ENCODE measurements at places on chromosomes 5 and 9. TPM values are rescaled to one million over a fixed set of nuclear protein-coding genes. Genes with fewer than 3 reads are reported as not detected.

DNA sequence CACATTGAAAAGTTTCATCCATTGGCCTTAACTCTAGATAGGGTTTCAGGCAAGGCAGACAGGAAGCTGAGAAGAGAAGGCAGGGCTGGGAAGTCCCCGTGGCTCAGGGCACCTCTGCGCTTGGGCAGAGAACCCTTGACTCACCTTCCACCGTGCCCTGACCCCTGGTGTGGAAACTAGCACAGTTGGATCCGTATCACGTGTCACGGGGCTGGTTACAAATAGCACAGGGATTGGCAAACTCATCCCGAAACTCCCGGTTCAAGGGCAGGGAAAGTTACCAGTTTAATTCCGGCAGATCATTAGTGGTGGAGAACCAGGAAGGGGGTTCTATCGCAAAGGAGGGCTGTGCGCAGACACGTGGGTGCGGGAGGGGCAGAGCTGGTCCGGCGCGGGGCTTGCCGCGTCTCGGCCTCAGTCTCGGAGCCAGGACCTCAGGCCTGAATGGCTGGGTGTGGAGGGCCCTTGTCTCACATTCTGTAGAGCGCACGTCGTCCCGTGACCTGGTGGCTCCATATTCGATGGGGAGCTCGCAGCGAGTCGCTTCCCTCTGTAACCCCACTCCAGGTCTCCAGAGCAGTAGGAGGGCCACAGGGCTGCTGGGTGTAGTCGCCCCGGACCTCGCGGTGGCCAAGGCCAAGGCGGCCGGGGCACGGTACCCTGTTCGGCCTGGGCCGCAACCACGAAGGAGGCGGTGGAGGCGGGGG, 771 bp upstream of the TMEM171 start:
- no peaks in the 10 kb centered on the region for H3K36me3 ChIP-seq
- H3K4me3 ChIP-seq: peak overlapping the region; percentile 45
- H3K27ac ChIP-seq: no peak overlapping the region

DNA sequence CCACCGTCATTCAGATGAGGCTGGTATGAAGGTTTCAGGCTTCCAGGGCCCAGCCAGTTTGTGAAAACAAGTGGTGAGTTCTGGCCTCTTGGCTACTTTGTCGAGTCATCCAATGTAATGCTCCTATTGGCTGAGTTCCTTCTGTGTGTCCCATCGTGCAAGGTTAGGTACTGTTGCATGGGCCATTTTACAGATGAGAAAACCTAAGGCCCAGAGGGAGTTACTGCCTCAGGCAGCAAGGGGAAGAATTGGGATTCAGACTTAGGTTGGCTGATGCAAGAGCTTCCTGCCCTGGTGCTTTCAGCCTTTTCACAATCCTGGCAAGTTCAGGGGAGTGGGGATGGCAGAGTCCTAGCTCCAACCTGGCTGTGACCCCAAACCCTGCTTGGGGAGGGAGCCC, 17.4 kb upstream of the PITX1 start:
- no peak overlapping the region for H3K27ac ChIP-seq
- no peaks in the 10 kb centered on the region for H3K4me1 ChIP-seq
- no peaks in the 10 kb centered on the region for H3K36me3 ChIP-seq
- H3K27me3 ChIP-seq: peaks cover 69% of the 10 kb centered on the region

GRCh38 chr9:95771556-95772246, 103.8 kb upstream of the ERCC6L2 start:
- peak overlapping the region; percentile 70 for H3K27ac ChIP-seq
- peak; percentile 83 for DNase-seq
- H3K4me1 ChIP-seq: peaks cover 27% of the 10 kb centered on the region
- no peaks in the 10 kb centered on the region for H3K36me3 ChIP-seq
- H3K27me3 ChIP-seq: no peaks in the 10 kb centered on the region

- H3K4me1 ChIP-seq: peaks cover 50% of the 10 kb centered on the region
- no peak overlapping the region for H3K27ac ChIP-seq
- no peak for DNase-seq
- no peak overlapping the region for H3K4me3 ChIP-seq
- no peaks in the 10 kb centered on the region for H3K36me3 ChIP-seq
These were observed 5.3 kb upstream of the PRDM12 start for GRCh38 chr9:130658893-130659698.

GRCh38 chr5:61293071-61293470, 39.0 kb upstream of the ZSWIM6 start:
- H3K4me1 ChIP-seq: peaks cover 15% of the 10 kb centered on the region
- no peaks in the 10 kb centered on the region for H3K27me3 ChIP-seq
- H3K4me3 ChIP-seq: no peak overlapping the region
- DNase-seq: no peak

DNA sequence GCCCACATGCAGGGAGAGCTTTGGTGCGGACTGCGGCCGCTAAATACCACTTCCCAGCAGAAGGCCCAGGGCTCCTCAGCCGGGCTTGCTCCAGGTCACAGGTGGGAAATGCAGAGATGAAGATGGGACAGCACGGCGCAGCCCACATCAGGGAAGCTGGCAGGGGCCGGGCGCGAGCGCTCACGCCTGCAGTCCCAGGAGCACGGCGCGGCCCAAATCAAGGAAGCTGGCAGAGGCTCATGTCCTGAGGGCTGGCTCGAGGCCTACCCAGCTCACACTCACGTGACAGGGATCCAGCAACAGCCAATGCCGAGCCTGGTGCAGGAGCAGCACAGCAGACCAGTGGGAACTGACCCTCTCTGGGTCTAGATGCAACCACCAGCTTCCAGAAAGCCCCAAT, 16.3 kb downstream of the LPCAT1 start:
- no peaks in the 10 kb centered on the region for H3K36me3 ChIP-seq
- H3K27ac ChIP-seq: no peak overlapping the region
- H3K4me1 ChIP-seq: no peaks in the 10 kb centered on the region

- H3K27me3 ChIP-seq: no peaks in the 10 kb centered on the region
- peaks cover 32% of the 10 kb centered on the region for H3K4me1 ChIP-seq
- peak; percentile 85 for DNase-seq
- no peak overlapping the region for H3K27ac ChIP-seq
- H3K36me3 ChIP-seq: no peaks in the 10 kb centered on the region
These were observed 14.7 kb upstream of the CXXC5 start for GRCh38 chr5:139633295-139634027.

DNA sequence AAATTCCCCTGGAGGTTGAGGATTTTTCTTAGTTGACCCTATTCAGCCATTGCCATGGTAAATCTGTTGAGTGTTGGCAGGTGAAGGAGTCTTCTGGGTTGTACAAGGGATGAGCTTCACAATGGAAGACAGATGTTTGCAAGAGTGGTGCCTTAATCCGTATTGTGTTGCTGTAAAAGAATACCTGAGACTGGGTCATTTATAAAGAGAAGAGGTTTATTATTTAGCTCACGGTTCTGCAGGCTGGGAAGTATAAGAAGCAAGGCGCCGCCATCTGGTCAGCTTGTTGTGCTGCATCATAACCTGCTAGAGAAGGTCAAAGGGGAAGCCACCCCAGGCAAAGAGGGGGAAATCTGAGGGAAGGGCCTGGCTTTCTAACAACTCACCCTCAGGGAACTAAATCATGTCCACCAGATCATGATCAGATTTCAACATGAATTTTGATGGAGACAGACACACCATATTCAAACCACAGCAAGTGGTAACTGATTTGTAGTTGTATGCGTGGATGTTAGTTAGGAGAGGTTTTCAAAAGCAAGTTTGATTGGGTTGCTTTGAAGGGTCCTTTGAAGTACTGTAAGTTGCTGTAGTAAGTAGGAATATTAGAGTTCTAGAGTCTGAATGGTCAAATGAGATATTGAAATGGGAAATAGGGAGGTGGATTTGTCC, 2.5 kb downstream of the TNPO1 start:
- DNase-seq: peak; percentile 78
- no peaks in the 10 kb centered on the region for H3K36me3 ChIP-seq
- H3K4me3 ChIP-seq: no peak overlapping the region
- H3K27ac ChIP-seq: peak overlapping the region; percentile 98
- H3K27me3 ChIP-seq: no peaks in the 10 kb centered on the region

DNA sequence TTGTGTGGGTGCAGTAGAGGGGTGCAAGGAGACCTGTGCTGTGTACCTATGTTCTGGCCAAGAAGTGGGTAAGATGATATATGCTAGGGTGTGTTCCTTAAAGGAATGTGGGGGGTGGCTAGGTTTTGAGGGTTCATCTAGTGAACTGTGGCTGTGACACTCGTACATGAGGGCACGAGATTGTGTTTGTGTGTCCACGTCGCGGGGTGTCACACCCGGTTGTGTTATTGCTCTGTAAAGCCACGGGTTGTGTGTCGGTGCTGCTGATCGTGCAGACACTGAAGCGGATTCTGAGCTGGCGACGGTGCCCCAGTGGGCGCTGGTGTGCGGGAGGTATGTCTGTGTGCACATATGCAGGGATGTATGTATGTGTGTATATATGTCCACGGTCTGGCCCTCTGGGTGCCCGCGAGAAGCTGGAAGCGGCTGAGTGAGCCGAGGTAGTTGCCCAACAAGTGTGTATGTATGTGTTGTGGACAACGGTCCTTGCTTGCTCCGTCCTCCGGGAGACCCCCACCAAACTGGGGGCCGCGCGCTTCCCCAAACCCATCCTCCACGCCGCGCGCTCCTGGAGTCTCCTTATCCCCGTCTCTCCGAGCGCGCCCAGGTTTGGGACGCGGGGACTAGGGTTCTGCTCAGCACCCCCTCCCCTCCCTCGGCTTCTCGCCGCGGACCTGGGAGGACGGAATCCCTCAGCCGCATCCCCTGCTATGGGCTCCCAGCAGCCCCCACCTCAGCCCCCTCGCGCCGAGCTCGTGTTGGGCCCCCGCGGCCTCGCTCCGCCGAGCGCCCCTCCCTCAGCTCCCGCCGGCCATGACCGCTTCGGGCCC, 639 bp downstream of the PCDH1 start:
- H3K36me3 ChIP-seq: no peaks in the 10 kb centered on the region
- peaks cover 25% of the 10 kb centered on the region for H3K27me3 ChIP-seq
- peak overlapping the region; percentile 76 for H3K27ac ChIP-seq
- H3K4me3 ChIP-seq: peak overlapping the region; percentile 71

DNA sequence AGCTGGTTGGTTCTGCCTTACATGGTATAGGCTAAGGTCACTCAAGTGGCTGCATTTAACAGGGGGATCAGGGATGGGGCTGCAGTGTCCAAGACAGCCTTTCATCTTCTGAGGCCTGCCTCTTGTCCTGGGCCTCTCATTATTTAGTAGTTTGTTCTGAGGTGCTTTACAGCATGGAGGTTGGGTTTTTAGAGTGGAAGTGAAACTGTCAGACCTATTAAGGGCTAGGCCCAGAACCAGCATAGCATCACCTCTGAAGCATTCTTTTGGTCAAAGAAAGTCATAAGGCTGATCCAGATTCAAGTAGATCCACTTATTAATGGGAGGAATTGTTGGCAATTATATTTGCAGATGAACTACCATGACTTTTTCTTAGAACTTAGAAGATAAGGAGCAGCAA, 146.0 kb upstream of the NMUR2 start:
- no peak overlapping the region for H3K4me3 ChIP-seq
- no peaks in the 10 kb centered on the region for H3K36me3 ChIP-seq
- H3K4me1 ChIP-seq: no peaks in the 10 kb centered on the region
- H3K27me3 ChIP-seq: no peaks in the 10 kb centered on the region

DNA sequence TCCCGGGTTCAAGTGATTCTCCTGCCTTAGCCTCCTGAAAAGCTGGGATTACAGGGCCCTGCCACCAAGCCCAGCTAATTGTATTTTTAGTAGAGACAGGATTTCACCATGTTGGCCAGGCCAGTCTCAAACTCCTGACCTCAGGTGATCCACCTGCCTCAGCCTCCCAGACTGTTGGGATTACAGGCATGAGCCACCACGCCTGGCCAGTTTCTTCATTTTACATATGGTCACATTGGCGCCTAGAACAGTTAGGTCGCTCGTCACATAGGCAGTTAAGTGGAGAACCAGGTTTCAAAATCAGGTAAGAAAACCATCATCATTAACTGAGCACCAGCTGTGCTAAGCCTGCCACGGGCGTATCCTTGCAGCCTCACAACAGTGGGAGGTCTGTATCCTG, 36.1 kb downstream of the OLFML2A start:
- no peak for DNase-seq
- no peak overlapping the region for H3K4me3 ChIP-seq
- H3K27me3 ChIP-seq: no peaks in the 10 kb centered on the region
- H3K4me1 ChIP-seq: peaks cover 43% of the 10 kb centered on the region
- H3K27ac ChIP-seq: peak overlapping the region; percentile 73

DNA sequence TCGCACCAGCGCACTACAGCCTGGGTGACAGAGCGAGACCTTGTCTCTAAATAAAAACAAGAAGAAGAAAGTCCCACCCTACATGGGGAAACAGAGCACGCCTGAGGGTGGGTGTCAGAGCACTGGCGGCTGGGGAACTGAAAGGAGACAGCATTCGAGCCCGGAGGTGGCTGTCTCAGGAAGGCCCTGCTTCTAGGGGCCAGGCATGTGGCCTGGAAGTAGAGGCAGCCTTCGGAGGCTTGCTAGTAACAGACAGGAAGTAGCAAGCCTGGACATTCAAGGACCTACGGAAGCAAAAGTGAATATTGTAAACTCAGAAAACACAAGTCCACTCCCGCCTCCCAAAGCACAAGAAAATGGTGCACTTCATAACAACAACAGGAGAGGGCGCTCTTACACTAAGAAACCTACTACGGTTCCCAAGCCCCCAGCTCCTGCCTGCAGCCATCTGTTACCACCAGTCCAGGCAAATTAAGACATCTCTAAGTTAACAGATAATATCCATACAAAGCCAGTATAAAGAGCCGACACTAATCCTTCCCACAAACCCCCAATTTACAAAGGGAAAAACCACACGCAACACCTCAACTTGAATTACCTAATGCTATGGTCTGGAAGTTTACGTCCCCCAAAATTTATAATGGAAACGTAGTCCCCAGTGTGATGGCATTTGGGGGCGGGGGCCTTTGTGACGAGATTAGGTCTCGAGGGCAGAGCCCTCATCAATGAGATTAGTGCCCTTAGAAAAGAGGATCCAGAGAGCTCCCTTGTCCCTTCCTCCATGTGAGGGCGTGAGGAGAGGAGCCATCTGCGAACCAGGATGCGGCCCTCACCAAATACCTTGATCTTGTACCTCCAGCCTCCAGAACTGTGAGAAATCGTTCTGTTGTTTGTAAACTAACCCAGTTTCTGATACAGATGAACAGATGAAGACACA, 7.7 kb downstream of the RASGEF1C start:
- DNase-seq: no peak
- H3K4me1 ChIP-seq: no peaks in the 10 kb centered on the region
- H3K4me3 ChIP-seq: no peak overlapping the region
- H3K36me3 ChIP-seq: no peaks in the 10 kb centered on the region
- no peak overlapping the region for H3K27ac ChIP-seq

GRCh38 chr5:88551724-88552345, 283.2 kb upstream of the TMEM161B start:
- no peaks in the 10 kb centered on the region for H3K36me3 ChIP-seq
- DNase-seq: no peak
- H3K4me3 ChIP-seq: no peak overlapping the region
- no peaks in the 10 kb centered on the region for H3K4me1 ChIP-seq
- H3K27ac ChIP-seq: no peak overlapping the region

- peaks cover 7% of the 10 kb centered on the region for H3K4me1 ChIP-seq
- H3K27me3 ChIP-seq: no peaks in the 10 kb centered on the region
- H3K4me3 ChIP-seq: no peak overlapping the region
These were observed 113.1 kb upstream of the SMIM23 start for GRCh38 chr5:171672556-171672955.

INSL6 gene
- not detected for total RNA-seq

CATSPER3 gene
- 1.4 TPM for total RNA-seq

CCL28 gene
- total RNA-seq: 1.7 TPM

CNTNAP3B gene
- total RNA-seq: 40.8 TPM

Measured in sigmoid colon (tissue), 7 donors.